ENCODE measurements at places on chromosomes 11 and 22.

GRCh38 chr22:39432361-39432811 is 24.4 kb upstream of the MGAT3 start:
- DNase-seq: no peak

DNA sequence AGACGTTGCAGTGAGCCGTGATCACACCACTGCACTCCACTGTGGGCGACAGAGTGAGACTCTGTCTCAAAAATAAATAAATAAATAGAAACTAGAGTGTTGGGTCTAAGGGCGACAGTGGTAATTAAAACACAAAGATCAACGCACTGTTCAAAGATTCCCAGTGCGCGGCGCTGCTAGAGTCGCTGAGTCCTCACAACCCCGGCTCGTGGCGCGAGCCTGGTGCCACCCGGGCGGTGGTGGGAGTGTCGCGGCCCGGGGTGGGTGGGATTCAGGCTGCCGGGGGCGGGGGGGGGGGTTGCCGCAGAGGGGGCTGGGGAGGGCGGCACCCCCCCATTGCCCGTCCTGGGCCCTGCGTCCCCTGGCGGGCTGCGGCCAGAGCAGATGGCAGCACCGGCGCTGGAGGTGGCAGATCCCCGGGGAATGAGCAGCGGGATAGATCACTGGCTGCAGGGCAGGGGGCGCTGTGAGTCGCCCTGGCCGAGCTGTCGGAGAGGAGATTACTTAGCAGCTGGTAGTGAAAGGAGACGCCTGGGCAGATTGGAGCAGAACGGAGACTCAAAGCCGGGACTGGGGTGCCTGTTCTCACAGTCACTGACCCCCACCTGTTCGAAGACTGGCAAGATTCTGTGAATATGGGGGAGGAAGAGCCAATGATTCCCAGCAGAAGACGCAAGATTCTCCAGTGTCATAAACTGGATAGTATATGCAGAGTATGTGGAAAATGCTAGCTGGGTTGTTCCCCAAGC is 30.2 kb upstream of the APOBEC3A start:
- peak; percentile 57 for DNase-seq

DNA sequence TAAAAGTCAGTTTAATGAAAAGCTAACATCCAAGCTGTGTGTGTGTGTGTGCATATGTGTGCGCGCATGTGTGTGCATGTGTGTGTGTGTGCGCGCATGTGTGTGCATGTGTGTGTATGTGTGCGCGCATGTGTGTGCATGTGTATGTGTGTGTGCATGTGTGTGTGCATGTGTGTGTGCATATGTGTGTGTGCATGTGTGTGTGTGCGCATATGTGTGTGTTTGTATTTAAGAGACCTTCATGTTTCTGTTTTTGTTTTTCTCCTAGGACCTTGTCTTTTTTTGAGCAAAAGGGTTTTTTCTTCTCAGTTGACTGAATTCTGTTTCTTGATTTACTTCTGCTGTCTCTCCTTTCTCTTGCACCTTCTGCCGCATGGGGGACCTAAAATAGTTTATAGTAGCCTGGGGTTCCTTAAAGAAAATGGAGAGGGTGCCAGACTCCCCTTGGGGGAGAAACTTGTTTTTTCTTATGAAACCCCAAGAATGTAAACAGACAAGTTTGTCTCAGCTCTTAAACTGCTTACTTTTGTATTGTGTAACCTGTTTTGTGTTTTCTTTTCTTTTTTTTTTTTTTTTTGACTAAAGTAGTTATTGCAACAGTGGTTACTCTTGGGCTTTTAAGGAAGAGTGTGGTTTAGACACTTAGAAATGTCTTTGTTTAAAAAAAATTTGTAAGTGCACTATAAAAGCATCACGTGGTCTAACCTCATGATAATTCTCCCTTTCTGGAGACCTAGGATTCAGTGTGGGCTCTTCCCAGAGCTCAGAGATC is 53.0 kb downstream of the OSBPL5 start:
- DNase-seq: peak; percentile 62

GRCh38 chr11:83410605-83411565 is 124.7 kb upstream of the CCDC90B start:
- no peak for DNase-seq

DNA sequence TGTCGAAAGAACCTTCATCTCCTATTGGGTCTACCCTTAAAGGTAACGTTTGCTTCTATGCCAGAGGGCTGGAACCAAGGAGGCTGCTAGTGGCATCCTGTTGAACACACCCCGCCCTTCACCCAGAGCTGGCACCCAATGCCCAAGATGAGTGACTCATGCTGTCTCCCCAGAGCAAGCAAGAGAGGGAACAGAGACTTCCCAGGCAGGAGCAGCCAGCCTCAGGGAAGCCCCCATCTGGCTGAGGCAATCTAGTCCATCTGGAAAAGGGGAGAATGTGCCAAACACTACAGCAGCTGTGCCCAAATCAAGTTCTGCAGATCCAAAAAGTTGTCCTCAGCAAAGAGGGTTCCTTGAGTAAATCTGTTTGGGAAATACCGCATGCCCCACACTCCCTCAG is 91.9 kb upstream of the TP53I11 start:
- DNase-seq: no peak

- DNase-seq: no peak
Measured at GRCh38 chr11:65546217-65546958, 11.8 kb downstream of the LTBP3 start.

GRCh38 chr11:115926138-115926537 is 421.9 kb upstream of the CADM1 start:
- no peak for DNase-seq

GRCh38 chr11:101498891-101499290 is 84.9 kb downstream of the TRPC6 start:
- DNase-seq: no peak

GRCh38 chr22:50544078-50544745 is 1.5 kb upstream of the KLHDC7B start:
- peak; percentile 67 for DNase-seq

GRCh38 chr11:131536159-131536558 is 165.7 kb downstream of the NTM start:
- DNase-seq: no peak
